ENCODE measurements at places on chromosomes 3 and 15.

DNA sequence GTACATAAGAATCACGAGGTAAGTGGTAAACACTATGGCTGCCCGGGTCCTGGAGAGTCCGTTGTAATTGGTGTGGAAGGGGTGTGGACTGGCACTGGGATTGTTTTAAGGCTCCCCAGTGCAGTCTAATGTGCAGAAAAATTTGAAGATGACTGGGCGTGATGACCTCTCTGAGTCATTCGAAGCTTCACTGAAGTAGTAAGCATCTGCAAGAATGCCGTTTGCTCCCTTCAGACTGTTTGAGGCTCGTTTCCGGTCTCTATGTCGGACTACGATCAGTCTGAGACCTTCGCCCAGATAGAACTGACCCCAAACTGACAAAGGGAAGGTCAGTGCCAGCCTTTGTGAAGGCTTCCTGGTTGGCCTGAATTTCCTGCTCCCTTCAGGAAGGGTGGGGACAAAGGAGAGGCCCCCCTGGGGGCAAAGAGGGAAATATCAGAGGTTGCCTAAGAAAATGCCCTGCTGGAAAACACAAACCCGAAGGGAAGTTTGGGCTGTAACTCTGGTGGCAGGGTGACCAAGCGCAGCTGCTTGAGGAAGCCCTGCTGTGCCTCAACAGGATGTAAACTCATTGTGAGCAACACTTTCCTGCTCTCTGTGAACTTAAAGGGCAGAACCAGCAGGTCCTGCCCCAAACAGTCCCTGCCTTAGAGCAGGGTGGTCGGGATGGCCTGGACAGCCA is 34.6 kb downstream of the BTD start:
- no peak for DNase-seq

DNA sequence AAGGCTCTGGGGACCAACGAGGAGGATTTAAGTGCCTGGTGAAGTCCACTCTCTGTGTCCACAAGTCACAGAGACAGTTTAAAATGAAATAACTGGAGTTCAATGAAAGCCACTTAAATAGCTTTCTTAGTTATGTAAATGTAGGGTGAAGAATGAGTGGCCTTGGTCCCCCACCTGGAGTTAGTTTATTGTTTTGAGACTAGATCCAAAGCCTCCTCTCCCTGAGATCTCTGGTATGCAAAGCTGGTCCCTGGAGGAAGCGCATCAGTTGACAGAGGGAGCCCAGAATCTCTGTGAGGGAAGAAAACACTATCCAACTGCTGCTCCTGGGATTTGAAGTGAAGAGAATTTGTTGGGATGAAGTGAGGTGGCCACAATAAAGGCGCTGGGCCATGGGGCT is 40.5 kb downstream of the EXOG start:
- DNase-seq, result no peak

DNA sequence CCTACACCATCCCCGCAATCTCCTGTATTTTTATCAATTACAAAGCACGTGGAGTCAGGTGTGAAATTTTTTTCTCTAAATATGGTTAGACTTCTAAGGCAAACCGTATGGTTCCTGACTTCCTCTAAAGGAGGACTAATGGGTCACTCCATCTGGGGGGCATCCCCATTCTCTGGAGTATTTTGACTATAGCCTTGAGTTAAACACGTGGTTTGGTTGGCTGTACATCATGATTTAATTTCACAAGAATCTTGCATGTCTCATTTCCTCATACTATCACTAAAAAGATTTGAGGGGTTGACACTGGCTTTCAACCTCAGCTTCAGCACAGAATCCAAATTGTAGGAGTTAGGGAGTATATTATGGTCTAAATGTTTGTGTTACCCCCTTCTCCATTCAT is 25.3 kb upstream of the ZNF770 start:
- no peak for DNase-seq

DNA sequence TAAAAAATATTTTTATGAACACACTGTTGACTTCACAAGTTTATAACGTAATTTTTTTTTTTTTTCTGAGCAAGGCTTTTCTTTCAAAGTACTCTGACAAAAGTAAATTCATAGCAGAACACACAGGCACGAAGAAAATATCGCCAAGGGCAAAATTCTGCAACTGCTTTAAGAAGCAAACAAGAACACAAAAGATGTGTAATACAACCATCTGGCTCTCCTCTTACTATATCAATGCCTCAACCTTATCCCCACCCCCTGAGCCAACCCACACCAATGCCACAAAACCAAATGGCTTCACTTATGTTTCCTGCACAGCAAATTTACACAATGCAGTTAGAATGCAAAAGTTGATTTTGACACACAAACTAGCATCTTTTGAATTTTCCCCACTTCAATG is 274.2 kb downstream of the FOXP1 start:
- DNase-seq, result no peak
